ENCODE measurements at places on chromosomes 5 and 9.
A peak's percentile ranks its signal among the peaks of the same experiment; 100 is the strongest.

GRCh38 chr9:34927061-34927460 is 31.0 kb upstream of the PHF24 start:
- no peak for DNase-seq

DNA sequence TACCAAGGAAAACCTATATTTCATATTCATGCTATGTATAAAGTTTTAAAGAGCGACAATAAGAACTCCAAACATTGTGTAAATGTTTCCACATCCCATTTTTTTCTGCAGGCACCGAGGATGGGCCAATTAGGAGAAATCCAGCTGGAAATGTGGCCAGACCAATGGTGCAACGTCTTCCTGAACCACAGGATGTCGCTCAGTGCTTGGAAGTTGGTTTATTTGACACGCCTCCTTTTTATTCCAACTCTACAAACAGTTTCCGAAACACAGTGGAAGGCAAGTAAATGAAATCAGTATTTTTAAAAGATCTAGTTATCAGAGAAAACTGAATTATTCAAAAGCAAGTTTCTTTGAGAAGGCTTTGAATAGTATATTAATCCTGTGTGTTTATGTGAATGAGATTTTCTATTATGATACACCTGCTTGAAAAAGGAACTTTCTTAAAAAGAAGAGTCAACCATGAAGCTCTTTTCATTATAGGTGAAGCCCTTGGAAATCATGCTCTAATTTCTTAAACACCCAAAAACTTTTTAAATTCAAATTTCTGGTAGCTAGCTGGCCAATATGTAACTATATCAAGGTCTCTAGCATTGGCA is 9.1 kb downstream of the TYRP1 start:
- DNase-seq, result no peak

DNA sequence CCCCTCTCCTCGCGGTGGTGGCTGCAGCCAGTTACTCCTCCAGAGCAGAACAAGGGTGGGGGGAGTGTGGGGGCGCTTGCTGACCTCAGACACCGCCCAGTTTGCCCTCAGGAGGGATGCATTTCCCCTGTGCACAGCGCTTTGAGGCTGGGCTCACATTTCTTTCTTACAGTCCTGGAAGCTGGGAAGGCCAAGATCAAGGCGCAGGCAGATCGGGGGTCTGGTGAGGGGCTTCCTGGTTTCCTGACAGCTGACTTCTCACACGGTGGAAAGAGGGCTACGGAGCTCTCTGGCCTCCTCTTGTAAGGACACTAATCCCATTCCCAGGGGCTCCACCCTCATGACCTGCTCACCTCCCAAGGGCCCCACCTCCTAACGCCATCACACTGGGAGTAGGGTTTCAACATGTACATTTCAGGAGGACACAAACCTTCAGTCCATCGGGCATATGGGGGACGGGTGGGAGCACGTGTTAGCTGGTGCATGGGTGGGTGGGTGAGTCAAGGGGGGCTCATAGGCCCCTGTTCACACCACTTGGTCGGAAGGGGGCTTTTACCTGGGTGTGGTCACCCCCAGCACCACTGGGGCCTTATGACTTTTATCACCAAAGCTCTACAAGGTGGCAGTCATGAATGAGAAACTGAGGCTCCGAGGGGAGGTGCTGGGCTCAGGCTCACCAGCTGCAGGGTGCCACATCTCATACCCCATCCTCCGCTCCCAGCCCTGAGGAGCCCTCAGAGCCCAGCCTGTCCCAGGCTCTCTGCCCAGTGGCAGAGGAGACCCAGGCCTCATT is 7.7 kb upstream of the SCGB3A1 start:
- DNase-seq, result no peak

GRCh38 chr5:155148694-155149093 is 135.1 kb downstream of the KIF4B start:
- no peak for DNase-seq

GRCh38 chr5:34957857-34958690 is 28.7 kb downstream of the DNAJC21 start:
- DNase-seq, result peak; percentile 54

DNA sequence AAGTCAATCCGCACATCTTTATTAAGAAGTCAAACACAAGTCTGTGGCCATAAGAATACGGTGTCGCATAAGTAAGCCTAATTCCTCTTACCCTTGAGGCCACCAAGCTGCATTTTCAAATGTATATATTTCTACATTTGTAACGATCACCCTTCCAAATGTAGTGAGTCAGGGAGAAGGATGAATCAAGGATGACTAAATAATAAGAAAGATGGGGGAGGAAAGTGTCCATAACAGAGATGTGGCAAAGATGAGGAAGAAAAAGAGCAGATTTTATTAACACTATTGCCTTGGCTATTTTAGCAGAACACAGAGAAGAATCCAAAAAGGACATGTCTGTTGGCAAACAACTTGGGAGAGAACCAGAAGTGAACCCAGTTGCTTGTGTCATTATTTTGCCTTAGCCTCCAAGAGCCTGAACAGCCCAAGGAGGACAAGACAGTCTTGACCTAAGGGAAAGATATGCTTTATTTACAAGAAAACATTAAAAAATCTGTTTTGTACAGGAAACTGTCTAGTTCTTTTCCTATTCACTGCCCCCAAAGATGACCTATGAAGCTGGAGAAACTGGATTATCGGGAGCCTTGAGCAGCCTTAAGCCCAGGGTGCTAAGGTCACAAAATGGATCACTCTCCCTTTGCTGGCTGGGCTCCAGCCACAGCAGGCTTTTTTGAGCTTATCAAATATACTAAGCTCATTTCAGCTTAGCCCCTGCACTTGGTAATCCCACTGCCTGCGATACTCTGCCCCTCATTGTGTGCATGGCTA is 101.5 kb downstream of the PLCXD3 start:
- DNase-seq, result no peak

DNA sequence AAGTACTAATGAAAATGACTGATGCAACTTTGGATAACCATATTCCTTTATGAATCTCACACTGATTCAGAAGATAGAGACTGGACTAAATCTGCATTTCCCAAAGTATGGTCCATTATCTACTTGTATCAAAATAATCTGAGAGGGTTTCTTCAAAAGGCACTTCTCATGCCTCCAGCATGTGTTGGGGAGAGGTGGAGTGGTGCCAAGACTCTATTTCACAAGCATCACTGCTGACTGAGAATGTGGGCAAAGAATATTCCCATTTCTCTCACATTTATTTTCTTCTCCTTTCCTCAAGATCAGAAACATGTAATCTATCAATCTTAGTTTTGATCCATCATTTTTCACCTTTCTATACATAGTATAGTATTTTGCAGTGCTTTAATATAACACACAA is 135.4 kb downstream of the GABRB2 start:
- no peak for DNase-seq

DNA sequence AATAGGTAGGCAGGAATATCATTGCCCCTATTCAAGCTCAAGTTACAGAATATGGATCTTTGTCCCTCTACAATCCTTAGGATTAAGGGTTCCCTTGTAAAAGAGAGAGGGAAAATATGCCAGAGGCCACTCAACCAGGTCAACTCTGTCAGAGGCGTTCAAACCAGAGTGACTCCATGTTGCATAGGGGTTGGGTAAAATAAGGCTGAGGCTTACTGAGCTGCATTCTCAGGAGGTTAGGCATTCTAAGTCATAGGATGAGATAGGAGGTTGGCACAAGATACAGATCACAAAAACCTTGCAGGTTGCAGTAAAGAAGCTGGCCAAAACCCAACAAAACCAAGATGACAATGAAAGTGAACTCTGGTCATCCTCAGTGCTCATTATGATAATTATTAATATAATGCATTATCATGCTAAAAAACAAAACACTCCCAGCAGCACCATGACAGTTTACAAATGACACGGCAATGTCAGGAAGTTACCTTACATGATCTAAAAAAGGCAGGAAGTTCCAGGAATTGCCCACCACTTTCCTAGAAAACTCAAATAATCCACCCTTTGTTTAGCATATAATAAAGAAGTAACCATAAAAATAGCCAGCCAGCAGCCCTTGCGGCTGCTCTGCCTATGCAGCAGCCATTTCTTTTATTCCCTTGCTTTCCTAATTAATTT is 64.8 kb downstream of the ERP44 start:
- DNase-seq, result no peak

Measured in GM10248 (cell line).